Myocyte (in vitro differentiated cells): ENCODE measurements at places on chromosomes 2 and 18.
A peak's percentile ranks its signal among the peaks of the same experiment; 100 is the strongest.

DNA sequence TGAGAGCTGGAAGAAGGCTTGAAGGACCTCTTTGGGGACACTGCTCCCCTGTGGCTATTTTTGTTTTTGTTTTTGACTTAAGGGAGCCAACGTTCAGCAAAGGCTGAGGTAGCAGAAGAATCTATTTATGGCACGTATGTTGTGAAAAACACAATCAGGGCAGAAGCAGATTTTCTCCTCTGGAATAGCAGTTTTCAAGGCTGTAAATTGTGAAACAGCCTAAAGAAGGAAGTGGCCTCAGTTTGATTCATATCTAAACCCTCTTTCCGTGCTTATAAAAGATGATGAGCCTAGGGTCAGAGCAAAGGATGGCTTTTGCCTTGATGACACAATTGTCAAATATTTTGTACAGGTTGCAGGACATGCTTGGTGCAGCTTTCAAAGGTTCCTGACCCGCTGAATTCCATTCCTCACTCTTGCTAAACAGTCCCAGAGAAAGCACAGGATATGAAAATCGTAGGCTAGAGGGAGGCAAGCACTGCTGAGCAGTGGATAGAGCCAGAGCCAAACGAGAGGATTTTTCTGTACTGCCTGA, 106.2 kb upstream of the DLX2 start:
- DNase-seq: no peak

GRCh38 chr2:239443666-239444567, 43.1 kb upstream of the HDAC4 start:
- DNase-seq: no peak

DNA sequence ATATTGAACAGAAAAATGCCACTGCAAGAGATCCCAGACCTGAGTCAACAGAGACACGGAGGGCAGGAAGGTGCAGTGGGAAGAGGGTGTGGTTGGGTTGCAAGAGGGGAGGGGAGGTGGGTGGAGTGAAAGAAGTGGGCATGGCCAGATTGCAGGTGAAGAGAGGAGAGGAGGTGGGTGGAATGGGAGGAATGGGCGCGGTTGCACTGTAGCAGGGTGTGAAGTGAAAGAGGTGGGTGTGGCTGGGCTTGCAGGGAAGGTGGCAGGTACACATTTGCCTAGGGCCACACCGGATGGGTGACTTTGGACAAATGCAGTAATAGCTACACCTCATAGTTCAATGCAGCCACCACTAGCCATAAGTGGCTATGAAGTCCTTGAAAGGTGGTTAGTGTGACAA, 71.1 kb downstream of the DOCK10 start:
- no peak for DNase-seq

GRCh38 chr2:219142329-219142728, 18.3 kb downstream of the NHEJ1 start:
- peak; percentile 98 for DNase-seq

- DNase-seq: no peak
These were observed 165.5 kb upstream of the SALL3 start for GRCh38 chr18:78813936-78814710.

DNA sequence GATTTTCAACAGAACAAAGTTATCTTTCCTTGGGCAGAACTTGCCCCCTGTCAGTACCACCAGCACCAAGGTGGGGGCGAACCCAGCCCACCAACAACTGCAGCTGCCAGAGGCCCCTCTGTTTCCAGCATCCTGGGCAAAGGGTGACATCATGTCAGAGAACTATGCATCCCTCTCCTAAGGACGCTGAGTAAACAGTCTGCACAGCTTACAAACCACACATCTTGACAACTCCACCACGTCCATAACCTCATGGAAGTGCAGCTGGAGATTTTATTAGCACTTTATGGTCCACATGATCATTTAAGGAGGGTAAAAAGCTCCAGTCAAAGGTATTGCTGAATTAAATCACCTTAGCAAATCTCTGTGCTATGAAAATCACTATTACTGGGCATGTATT, 40.4 kb downstream of the PIEZO2 start:
- DNase-seq: no peak

- no peak for DNase-seq
These were observed 30.7 kb upstream of the CALCRL start for GRCh38 chr2:187478719-187479118.

- DNase-seq: no peak
These were observed 6.1 kb upstream of the ICA1L start for GRCh38 chr2:202877699-202878098.

DNA sequence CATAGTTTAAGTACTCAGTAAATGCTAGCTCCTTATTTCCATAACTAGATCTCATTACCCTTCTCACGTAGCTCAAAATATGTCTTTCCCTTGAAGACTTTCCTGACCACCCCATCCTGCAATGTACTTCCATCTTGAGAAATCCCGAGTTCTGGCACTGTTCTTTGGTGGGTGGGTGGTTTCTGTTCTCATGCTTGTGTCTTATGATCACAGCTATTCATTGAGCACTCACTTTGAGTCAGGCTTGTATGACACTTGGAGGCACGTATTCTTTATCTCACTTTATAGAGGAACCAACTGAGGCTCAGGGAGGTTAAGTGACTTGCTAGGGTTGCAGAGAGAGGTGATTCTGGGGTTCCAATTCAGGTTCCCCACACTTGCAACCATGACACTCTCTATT, 9.0 kb upstream of the CLIP4 start:
- DNase-seq: no peak

DNA sequence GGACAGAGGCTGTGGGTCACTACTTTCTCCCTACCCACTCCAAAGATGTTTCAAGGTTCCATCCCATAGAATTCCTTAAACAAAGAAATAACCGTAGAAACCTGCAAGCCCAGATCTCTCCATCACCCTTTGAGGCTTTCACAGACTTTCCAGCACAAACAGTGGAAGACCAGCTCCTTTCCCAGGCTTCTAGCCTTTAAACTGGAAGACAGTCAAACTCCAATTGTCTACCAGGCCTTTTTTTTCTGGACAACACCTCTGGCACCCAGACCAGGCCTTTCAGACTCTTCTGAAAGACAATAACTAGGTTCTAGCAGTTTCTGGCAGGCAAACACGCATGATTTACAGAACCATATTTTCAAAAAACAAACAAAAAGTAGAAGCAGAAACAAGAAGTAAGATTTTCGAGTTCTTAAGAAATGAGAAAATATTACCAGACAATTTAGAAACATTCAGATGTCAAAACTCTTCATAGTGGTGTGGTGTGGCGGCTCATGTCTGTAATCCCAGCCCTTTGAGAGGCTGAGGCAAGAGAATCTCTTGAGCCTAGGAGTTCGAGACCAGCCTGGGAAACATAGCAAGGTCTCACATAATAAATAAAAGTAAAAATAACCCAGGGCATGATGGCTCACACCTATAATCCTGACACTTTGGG, 106.8 kb upstream of the MSH2 start:
- DNase-seq: no peak

- no peak for DNase-seq
These were observed 3.7 kb upstream of the ALPK2 start for GRCh38 chr18:58632552-58632951.
